ENCODE measurements at places on chromosomes 7 and 10.

GRCh38 chr10:124520558-124521428, 59.2 kb downstream of the LHPP start:
- DNase-seq, result no peak

DNA sequence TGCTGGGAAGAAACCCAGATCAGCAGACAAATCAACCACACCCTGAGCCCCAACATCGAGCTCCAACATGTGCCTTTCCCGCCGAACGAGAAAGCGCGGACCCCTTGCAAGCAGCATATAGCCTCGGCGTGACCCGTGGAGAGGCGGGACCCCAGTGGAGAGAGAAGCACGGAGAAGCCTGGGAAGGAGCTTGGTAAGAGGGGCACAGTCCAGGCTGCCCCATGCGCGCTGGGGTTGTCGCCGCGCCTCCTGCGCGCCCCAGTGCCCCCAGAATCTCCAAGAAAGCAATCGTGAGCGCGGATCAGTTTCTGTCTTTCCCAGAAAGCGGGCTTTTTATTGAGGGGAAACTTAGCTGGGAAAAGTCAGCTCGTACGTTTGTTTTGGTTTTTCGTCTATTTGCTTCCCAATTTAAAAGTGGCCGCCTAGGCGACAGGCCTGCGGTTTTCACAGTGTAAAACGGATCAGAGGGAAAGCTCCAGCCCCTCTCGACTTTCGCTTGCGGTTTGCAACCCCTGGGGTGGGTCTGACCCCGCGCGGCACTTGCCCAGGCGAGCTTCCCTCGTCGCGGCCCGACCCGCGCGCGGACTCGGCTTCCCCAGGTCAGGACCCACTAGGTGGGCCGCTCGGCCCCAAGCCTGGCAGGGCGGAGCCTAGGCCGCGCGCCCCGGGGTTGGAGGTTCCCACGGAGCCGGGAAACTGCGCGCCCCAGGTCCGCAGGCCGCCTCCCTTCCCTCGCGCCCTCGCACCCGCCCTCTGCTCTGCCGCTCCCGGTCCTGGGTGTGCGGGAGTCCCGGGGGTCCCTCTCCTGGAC, 31.1 kb downstream of the SKIDA1 start:
- no peak for DNase-seq

DNA sequence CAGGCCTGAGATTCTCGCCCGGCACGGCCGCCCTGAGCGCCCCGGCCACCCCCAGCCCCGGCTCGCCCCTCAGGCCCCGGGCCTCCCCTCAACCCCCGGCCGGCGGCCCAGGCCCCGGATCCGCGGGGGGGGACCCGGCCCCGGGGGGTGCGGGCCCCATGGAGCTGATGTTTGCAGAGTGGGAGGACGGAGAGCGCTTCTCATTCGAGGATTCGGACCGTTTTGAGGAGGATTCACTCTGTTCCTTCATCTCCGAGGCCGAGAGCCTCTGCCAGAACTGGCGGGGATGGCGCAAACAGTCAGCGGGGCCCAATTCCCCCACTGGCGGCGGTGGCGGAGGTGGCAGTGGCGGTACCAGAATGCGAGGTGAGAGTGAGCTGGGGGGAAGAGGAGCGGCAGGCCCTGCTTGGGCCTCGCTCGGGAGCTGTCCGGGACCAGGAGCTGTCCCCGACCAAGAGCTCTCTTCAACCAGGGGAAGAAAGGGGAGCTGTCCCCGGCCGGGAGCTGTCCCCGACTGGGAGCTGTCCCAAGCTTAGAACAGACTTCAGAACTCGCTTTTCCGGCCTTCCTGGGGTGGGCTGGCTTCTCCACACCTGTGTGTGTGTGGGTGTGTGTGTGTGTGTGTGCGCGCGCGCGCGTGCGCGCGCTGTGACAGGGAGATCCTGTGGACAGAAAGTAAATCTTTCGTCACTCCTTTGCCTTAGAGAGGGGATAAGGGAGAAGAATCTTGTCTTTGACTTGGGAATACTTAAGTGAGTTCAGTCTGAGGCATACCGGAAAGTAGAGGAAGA, 510 bp downstream of the ZSWIM8 start:
- DNase-seq, result no peak

DNA sequence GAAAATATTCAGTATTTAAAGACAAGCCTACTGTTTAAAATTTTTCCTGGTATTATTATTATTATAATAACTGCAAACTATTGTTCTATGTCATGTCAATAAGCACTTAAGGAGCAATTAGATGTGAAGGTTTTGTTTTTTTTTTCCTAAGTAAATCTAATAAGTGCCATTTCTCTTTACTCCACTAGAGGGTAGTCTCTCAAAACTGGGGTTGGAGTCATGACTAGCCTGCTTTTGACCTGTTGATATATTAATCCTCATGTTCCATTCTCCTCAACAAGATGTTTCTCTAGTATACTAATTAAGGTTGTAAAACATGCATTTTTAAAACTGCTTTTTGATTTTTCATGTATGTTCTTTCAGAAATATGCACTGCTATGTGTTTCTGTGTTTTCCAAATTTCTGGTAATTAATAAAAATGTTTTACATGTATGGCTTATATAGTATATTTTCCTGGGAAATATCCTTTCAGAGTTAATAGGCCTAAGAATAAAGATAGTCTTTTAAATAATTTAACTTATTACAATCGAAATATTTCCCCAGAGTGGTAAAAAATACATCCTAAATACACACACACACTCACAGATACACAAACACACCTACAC, 1.0 kb upstream of the LRRN3 start:
- DNase-seq, result no peak

Data from cerebellar nuclear complex (tissue), 1 donor.